ENCODE measurements at places on chromosomes 16 and 17.

DNA sequence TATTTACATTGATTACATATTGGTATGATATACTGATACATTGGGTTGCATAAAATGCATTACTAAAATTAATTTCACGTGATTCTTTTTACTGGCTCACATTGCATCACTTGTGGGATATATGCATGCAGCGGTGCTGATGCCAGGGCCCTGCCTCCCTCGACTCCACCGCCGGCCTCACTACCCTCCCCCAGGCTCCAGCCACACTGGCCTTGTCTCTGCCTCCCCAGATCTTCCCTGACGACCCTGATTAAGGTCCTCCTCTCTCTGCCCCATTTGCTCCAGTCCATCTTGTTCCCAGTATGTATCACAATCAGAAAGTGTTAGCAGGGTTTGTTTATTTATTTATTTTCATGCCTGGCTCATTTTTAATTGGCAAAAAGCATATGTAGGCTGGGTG lies 306.8 kb downstream of the FOXL1 start:
- no peak for DNase-seq

- no peak for DNase-seq
Measured at GRCh38 chr16:13314633-13315032, 413.2 kb downstream of the SHISA9 start.

DNA sequence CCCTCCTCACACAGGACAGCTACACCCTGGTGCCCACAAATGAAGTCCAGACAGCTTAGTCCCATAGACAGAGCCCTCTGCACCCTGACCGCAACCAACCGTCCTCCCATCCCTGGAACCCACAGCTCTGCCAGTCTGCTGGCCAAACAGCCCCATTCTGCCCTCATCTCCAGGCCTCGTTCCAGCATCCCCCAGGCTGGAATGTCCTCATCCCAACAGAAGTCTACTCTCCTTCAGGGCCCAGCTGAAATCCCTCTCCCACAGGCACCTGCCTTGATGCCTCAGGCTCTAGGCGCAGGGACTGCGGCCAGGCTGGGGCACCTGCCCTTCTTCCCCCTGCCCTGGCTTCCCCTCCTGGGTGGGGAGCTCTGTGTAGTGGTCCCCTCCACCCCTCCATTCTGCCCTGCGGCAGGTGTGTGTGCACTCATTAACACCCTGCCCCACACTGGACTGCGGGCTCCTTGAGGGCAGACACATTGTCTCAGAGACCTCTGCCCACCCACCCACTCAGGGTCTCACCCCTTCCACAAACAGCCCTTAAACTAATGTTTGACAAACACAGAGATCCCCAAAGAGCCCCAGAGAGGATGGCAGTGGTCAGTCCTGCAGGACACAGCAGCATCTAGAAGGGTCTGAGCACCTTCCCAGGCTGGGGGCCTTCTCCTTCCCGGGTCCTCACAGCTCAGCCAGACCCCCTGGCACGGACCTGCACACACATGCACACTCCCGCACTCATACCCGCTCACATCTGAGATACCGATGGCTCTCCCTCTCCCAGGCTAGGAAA lies 820 bp downstream of the GRIN2C start:
- DNase-seq: no peak

GRCh38 chr17:5381542-5381941 lies 37.9 kb downstream of the NUP88 start:
- DNase-seq: no peak

DNA sequence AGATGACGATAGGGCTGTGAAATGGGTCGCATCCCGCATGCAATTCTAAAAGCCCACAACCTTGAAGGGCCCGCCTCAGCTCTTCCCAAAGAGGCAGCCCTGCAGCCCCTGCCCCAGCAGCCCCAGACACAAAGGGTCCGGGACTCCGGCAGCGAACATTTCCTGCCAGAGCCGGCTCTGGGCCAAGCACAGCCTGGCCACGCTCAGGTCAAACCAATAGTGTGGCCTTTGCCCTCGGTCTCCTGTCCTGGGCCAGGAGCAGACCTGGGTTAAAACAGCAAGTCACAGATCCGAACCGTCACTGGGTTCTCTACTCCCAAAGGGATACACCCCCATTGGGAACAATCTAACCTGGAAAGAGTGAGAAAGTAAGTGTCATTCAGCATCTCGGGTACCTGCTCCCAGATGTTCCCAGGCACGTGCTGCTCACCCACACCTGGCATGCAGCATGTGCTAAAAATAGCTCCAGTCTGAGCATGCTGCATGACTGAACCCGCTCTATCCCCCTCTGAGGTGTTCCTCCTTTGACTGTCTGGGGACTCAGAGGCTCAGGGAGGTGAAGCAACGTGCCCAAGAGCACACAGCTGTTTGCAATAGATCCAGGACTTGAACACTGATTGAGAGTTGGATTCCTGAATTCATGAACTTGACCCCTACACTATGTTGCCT lies 22.2 kb upstream of the ATP2A3 start:
- DNase-seq: no peak

DNA sequence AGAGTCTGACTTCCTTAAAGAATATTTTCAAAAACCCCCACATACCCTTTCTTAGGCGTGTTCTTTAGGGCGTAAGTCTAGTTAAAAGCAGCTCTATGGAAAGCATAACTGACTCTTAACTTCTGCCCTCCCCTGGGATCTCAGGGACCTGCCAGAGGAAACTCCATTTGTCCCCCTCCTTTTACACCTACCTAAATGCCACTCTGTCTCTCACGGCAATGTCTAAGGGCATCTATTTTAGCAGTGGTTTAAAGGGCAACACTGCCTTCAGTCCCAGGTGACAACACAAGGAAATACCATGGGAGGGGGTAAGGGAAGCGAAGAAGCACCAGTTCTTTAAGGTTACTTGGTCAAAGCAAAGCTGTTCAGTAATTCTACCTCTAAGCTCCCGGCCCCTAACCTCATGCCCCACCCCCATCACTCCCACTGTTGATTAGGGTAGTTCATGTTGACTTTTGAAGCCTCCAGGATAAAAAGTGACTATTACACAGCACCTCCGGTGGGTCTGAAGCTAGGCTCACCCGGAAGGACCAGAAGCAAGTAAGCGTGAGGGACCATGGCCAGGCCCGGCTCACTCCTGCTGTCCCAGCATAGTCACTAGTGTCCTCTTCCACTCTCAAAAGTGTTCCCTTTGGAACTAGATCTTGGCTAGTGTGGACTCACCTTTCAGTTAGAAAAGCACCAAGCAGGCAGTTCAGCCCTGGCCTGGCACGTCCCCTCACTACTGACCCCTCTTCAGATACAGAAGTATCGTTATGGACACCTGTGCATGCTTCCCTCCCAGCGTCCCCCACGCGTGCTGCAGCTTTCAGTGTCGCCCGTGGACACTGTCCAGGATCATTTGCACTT lies 47.1 kb downstream of the CYTH1 start:
- no peak for DNase-seq

GRCh38 chr17:38746849-38747462 lies 1.2 kb downstream of the PCGF2 start:
- no peak for DNase-seq

GRCh38 chr17:77790143-77790829 lies 168.2 kb upstream of the TNRC6C start:
- DNase-seq: no peak

GRCh38 chr17:251531-251930 lies 70.1 kb upstream of the DOC2B start:
- DNase-seq: no peak

DNA sequence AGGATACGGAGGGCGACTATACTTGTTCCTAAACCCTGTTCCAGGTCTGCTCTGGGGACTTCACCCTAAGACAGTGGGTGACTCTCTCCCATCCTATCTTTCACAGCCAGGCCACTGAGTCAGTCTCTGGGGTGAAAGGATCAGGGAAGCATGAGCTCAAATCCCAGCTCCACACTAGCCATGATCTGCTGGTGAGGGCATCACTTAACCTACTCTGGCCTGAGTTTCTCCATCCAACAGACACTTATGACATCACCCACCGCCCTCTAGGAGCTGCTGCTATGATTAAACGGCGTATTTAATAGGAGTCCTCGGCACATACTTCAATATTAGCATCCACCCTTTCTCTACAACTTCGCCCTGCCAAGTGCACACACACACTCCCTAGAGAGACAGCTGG lies 10.1 kb downstream of the GAST start:
- peak; percentile 55 for DNase-seq

GRCh38 chr16:25416002-25416401 lies 158.4 kb upstream of the ZKSCAN2 start:
- DNase-seq: no peak

GRCh38 chr16:49498264-49498663 lies 124.7 kb downstream of the C16orf78 start:
- no peak for DNase-seq

DNA sequence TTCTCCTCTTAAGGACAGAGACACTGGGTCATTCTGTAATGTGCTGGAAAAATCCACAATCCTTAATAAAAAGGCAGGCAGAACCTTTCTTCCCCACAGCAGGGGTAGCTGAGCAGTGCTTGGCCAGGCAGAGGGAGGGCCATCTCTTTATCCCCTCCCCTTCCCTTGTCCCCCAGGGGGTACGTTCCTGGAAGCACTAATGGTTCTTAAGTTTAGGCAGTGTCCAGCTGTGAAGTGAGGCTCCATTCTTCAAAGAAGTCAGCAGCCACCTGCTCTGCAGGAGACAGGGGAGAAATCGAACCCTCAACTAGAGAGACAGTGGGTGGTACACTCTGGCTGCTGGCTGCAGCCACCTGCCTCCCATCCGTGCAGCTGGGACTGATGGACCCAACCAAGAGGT lies 533.9 kb upstream of the CDH11 start:
- no peak for DNase-seq

GRCh38 chr16:55257966-55258613 lies 65.9 kb upstream of the IRX6 start:
- no peak for DNase-seq

- DNase-seq: no peak
Measured at GRCh38 chr17:61942085-61942484, 14.3 kb upstream of the INTS2 start.

- no peak for DNase-seq
Measured at GRCh38 chr16:34802396-34802795, 1343.0 kb downstream of the TP53TG3F start.

DNA sequence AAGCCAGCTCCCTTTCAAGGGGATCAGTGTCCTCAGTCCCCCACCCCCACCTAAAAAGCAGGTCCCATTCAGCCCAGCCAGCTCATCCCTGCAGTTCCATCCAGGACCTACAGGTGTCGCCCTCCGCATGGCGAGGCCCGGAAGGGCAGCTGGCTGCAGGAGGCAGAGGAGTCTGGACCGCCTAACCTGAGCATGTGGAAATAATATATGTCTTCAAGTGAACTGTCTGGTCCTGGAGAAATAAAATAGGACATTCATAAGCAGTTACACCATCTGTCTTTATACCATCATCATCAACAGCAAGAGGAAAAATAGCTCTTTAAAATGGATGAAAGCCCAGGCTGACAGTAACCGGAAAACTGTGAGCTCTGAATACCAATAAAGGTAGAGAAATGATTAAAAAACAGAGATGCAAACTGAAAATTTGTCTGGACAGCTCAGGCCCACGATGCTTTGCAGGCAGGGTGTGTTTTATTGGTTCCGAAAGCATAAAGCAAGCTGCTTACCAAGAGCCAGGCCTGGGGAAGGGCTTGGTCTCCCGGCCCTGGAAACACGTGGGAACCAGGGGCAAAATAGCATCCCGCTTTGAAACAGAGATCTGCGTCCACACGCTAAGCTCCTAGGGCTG lies 215.2 kb downstream of the ZFHX3 start:
- DNase-seq: no peak

GRCh38 chr17:900336-900934 lies 79.1 kb downstream of the NXN start:
- no peak for DNase-seq

GRCh38 chr17:73343739-73344454 lies 32.1 kb upstream of the CDC42EP4 start:
- DNase-seq: no peak

GRCh38 chr16:86231321-86231995 lies 278.9 kb upstream of the FOXF1 start:
- no peak for DNase-seq

GRCh38 chr16:85157813-85158742 lies 45.8 kb upstream of the CIBAR2 start:
- no peak for DNase-seq

GRCh38 chr17:28737316-28737715 lies 6.5 kb upstream of the TRAF4 start:
- DNase-seq: no peak

DNA sequence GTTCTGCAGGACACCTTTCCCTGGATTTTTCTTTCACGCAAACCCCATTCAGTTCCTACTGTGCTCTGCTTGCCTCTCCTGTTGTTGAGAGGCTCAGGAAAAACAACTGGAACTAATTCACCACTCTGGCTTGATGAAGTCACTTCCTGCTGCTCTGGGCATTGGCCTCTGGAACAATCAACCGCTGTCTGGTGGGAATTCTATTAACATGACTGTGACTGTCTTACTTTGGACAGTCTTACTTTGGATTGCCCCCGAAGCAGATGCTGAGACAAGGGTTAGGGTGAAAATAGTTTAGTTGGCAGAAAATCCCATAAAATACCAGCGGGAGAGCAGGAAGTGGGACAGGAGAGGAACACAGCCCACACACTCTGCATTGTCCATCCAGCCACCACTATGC lies 90.0 kb upstream of the HSBP1 start:
- no peak for DNase-seq

DNA sequence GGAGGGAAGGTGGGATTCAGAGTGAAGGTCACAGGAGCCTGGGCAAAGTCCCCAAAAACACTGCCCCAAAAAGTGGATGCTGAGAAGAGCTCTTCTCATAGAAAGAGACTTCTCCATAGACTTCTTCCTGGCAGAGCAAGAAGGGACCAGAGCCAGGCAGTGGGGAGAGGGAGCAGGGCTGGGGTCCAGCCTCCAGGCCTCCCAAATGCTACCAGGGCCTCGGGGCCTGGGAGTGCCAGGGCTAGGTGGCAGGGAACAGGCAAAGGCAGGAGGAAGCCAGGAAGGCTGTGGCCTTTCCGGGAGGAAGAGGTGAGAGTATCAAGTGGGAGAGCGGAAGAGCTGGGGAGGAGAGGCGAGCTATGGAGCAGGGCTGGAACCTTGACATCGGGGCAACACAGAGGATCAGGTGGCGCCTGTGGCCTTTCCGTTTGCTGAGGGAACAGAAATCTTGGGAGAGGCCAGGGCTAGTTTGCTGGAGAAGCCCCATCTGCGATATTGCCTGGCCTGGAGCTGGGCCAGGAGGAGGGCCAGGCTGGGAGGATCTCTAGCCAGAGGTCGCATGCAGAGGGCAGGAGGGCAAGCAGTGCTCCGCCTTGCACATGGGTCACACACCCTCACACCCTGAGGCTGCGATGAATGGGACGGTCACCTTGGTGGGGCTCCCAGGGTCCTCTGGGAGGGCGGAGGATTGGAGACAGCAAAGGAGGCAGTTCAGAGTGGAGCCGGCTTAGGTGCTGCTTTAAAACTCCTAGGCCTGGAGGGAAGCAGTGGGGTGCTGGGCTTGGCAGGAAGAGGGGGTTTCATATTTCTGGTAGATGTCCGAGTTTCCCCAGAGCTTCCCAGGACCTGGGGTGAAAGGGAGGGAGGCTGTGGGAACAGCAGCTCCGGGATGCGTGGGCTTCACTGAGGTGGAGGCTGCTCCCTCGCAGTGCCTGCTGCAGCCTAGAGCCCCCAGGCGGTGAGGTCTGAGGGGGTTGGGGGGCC lies 3.4 kb downstream of the SLC16A5 start:
- DNase-seq: no peak
